CD4-positive, alpha-beta T cell treated with Interleukin-6 at 100 ng/mL for 8 hours (primary cell): ENCODE measurements at places on chromosomes 6 and 20.
A peak's percentile ranks its signal among the peaks of the same experiment; 100 is the strongest.

- DNase-seq: no peak
These were observed 22.3 kb upstream of the RSPO3 start for GRCh38 chr6:127096167-127096566.

DNA sequence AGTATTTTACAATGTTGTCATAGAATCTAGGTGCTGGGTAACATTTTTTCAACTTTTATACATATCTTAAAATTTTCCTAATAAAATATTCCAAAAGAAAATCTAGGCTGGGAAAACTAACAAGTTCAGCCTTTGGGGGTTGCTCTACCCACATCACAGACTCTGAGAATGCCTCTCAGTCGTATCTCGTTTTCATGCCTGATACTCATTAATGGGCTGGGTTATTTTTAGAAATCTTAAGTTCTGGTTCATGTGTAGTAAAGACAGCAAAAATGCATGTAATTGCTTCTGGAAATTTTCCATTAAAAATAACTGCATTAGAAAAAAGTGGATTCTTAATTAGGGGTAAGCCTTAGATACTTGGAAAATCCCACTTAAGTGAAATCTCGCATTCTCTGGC lies 149.3 kb downstream of the SLC24A3 start:
- no peak for DNase-seq

- DNase-seq: no peak
These were observed 19.0 kb upstream of the ASIP start for GRCh38 chr20:34222208-34222607.

GRCh38 chr6:139277587-139277986 lies 14.2 kb downstream of the TXLNB start:
- no peak for DNase-seq

DNA sequence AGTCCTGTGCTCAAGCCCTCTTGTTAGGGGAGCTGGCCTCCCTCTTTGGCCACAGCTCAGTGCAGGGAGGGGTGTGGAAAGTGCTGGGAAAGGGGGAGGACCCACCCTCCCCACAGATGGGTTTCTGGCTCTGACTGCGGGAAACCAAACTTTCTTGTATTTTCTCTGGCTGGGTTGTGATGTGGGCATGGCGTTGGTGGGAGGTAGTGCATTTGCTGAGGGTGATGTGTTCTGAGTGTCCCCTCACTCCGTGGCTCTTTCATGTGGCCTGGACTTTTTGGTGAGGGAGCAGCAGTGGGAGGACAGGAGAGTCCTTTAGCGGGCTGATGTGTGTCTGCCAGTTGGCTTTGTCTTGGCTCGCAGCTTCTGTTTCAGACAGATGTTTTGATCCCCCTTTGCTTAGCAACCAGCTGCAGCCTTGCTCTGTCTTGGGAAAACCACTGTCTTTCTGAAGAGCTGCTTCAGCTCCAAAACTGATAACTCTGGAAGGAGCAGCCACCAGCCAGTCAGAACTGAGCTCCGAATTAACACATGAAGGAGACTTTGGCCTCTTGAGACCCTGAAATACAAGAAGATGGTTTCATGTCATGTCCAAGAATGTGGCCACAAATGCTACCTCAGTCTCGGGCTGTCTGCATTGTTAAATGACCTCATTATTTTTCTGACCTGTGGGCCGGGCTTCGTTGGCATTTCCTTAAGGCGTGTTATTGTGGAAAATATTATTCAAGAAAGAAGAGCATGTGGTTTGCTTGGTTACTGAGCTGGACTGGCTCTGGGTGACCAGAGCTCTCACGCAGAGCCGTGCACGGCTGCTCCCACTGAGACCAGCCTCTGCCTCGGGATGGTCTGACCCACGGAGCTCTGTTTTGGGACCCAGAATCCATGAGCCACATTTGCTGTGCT lies 21.5 kb downstream of the SYNJ2 start:
- DNase-seq: no peak

DNA sequence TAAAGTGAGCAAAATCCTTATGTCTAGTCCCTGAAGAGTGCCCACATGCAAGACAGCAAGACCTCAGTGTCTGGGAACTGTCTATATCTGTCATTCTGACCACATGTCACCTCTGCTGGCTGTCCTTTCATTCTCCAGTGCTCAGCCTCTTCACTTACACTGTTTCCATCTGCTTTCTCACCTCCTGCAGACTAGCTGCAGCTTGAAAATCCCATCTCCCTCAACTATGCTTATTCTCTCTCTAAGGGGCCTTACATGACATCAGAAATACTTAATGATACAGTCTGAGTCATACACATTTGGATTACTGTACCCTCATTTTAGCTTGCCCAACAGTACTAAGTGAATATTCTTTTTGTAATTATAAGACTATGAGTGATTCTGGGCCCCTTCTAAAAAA lies 587.8 kb downstream of the EPM2A start:
- DNase-seq: no peak

DNA sequence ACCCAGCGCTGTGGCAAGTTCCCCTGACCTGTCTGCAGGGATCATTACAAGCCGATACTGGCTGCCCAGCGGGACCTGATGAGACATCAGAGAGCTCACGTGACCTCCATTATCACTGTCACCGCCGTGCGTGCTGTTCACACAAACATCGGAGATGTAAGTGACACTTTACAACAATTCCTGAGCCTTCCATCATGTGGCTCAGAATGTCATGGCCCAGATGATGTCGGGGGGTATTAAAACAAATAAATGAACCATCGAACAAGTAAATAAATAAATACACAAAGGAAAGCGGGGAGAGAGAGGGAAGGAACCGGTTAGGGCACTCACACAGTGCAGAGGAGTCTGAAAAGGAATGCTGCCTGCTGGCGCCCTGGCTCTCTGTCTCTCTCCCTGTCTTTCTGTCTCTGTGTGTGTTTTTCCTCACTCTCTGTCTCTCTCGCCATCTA lies 195.1 kb downstream of the BMP7 start:
- DNase-seq: no peak

GRCh38 chr6:37762806-37763205 lies 56.7 kb upstream of the ZFAND3 start:
- no peak for DNase-seq

- no peak for DNase-seq
These were observed at the start of gene CRISP3 for GRCh38 chr6:49744259-49744658. TSS of gene CRISP3 (minus strand) at chr6:49744388. CDS start at chr6:49744367, 21 bp downstream.

DNA sequence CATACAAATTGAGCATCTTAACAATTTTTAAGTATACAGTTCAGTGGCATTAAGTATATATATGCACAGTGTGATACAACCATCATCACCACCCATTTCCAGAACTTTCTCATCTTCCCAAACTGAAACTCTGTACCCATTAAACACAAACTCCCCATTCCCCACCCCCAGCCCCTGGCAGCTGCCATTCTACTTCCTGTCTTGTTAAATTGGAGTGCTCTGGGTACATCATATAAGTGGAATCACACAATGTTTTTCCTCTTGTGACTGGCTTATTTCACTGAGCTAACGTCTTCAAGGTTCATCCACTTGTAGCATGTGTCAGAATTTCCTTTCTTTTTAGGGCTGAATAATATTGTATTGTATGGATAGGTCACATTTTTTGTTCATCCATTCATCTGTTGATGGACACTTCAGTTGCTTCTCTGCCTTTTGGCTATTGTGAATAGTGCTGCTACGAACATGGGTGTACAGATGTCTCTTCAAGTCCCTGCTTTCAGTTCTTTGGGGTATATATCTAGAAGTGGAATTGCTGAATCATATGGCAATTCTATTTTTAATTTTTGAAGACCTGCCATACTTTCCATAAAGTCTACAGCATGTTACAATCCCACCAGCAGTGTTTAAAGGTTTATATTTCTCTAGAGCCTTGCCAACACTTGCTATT lies 19.6 kb upstream of the RREB1 start:
- DNase-seq: no peak

GRCh38 chr20:40233406-40233805 lies 455.6 kb downstream of the MAFB start:
- no peak for DNase-seq

- peak; percentile 6 for DNase-seq
These were observed 125.1 kb downstream of the SNX5 start for GRCh38 chr20:17843246-17844132.

- no peak for DNase-seq
These were observed 52.5 kb downstream of the ARHGAP18 start for GRCh38 chr6:129657483-129657882.

GRCh38 chr6:137792160-137793033 lies 74.7 kb upstream of the TNFAIP3 start:
- DNase-seq: no peak

DNA sequence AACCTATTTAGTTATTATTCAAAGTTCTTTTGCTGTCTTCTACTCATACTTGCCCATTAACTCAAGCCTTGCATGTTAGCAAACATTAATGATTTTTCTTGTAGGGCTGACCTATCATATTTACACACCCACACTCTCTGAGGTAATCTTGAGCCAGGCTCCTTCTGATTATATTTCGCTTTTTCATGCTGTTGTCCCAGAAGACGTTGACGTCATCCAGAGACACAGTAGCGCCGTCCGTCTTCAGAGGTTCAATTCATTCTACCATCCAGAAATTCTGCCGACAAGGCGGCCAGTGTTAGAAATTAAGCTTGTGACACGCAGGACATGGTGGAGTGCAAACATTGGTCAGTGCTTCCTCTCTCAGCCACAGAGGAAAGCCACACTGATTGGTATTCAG lies 584.7 kb downstream of the BMP2 start:
- DNase-seq: no peak

GRCh38 chr6:67792996-67793395 lies 842.1 kb upstream of the ADGRB3 start:
- no peak for DNase-seq

GRCh38 chr6:22448291-22448711 lies 121.1 kb upstream of the HDGFL1 start:
- DNase-seq: no peak

- DNase-seq: peak; percentile 39
These were observed 1.2 kb downstream of the TGIF2 start for GRCh38 chr20:36574366-36575135.

DNA sequence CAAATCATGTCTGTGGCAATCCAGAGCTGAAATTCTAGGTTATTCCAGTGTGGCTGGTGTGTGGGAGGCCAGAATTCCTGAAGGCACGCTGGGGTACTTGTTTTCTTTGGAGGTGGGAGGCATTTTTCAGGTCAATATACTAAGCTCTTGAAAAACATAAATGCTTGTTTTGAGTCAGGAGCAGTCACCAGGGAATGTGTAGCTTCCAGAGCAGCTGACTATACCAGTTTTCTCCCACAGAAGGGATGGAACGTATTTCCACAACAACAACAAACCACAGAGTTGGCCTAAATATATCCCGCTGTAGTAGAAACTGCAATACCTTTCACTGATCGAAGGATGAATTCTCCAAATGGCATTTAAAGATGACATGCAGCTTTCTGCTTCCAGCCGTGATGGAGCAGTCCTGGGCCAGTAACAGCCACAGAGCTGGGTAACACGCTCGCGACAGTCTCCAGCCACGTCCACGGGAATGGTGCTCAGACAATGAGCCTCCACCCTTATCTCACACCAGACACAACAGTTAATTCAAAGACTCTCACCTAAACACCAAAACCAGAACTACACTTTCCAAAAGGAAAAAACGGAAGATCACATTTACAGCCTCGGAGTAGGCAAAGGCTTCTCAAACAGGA lies 23.2 kb downstream of the CHRNA4 start:
- no peak for DNase-seq

DNA sequence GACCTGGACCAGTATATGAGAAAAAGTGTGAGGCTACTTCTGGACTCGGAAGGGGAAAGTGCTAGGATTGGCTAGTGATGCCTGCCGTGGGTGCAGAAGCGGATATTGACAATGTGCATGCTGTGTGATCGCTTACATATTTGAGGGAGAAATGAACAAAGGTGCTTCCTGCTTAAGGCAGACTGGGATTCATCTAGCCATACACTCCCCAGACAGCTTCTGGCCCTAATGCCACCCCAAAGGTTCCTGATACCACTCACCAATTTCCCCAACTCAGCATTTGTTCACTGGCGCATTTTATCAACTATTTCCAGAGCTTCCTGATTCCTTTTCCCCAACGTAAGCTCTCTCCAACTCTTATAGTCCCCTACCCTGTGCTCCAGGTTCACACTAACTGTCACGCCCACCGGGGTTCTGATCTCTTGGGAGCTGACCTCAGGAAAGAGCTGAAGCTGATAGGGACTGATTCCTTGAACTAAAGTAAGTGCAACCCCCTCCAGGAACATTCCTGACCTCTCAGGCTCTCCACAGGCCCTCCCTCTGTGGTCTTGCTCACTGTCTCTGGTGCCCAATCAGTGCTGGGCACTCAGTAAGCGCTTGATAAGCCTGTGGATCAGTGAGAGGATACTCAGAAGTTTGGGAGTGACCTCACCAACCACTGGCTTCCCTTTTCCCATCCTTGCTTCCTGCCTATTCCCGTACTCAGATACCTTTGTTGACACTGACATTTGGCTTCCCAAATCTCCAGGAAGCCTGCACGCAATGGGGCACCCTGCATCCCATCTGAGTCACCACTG lies 73.3 kb downstream of the MRPL14 start:
- DNase-seq: no peak

DNA sequence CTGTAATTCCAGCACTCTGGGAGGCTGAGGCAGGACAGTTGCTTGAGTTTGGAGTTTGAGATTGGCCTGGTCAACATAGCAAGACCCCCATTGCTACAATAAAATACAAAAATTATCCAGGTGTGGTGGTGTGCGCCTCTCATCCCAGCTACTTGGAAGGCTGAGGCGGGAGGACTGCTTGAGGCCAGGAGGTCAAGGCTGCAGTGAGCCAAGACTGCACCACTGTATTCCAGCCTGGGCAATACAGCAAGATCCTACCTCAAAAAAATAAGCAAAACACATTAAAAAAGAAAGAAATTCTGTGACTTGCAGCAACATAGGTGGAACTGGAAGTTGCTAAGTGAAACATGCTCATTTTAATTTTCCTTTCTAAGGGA lies 106.0 kb upstream of the NFATC2 start:
- DNase-seq: no peak

DNA sequence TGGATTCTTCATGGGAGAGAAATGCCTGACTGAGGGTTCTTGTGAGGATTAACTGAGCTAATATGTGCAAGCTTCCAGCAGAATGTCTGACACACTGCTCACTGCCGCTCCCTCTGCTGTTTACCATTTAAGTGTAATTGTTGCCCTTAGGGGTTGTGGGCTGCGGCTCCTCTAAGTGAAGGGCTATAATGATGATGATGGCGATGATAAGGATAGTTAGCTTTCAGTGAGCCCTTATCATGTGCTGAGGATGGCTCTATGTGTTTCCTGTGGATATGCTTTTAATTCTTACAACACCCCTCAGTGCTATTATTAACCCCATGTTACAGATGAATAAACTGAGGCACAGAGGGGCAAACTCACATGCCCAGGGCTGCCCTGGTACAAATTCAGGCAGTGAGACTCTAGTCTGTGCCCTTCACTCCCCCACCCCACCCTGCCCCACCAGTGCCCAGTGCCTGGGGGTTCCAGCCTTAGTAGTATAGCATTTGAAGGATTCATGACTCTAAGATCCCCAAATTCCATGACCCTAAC lies 33.4 kb downstream of the TGM2 start:
- DNase-seq: no peak

DNA sequence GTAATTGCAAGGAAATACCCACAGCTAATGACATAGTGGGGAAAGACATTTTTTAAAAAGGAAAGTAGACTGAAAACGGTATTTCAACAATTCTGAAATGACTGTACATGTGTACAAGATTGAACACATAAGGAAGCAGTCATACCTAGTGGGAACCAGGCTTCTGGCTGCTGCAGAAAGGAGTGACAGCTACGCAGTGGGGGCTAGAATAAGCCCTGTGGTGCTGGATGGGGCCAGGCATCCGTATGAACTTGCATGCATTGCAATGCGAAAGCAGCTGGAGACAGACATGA lies 54.9 kb upstream of the GPR31 start:
- DNase-seq: no peak

- no peak for DNase-seq
These were observed 168.4 kb upstream of the TNFAIP3 start for GRCh38 chr6:137698636-137699030.
